Suprapubic skin (tissue), 4 donors: ENCODE measurements at places on chromosomes 2 and 18. TPM values are rescaled to one million over a fixed set of nuclear protein-coding genes. Genes with fewer than 3 reads are reported as not detected.
A peak's percentile ranks its signal among the peaks of the same experiment; 100 is the strongest.

The ZBTB7C gene
- 26.0 TPM for total RNA-seq

GRCh38 chr2:122009561-122009960 lies 254.1 kb downstream of the TSN start:
- no peaks in the 10 kb centered on the region for H3K4me1 ChIP-seq
- no peak overlapping the region for H3K27ac ChIP-seq
- H3K4me3 ChIP-seq = no peak overlapping the region
- H3K27me3 ChIP-seq = no peaks in the 10 kb centered on the region
- DNase-seq = no peak
- no peaks in the 10 kb centered on the region for H3K36me3 ChIP-seq

GRCh38 chr2:148586522-148587128 lies 57.9 kb upstream of the EPC2 start:
- no peak for DNase-seq
- H3K27ac ChIP-seq = no peak overlapping the region
- H3K4me3 ChIP-seq = no peak overlapping the region

GRCh38 chr2:12923907-12924610 lies 207.3 kb downstream of the TRIB2 start:
- no peak for DNase-seq
- H3K27me3 ChIP-seq = peaks cover 6% of the 10 kb centered on the region
- H3K4me1 ChIP-seq = peaks cover 8% of the 10 kb centered on the region
- no peak overlapping the region for H3K27ac ChIP-seq

- H3K27ac ChIP-seq = peak overlapping the region; percentile 71
- peak overlapping the region; percentile 87 for H3K4me3 ChIP-seq
- H3K27me3 ChIP-seq = no peaks in the 10 kb centered on the region
- H3K4me1 ChIP-seq = peaks cover 38% of the 10 kb centered on the region
- no peak for DNase-seq
These were observed 1.5 kb downstream of the GAREM1 start for GRCh38 chr18:32469190-32469651.

GRCh38 chr2:10781746-10782145 lies 30.8 kb downstream of the PDIA6 start:
- no peak for DNase-seq
- no peaks in the 10 kb centered on the region for H3K27me3 ChIP-seq
- peaks cover 82% of the 10 kb centered on the region for H3K36me3 ChIP-seq
- H3K27ac ChIP-seq = no peak overlapping the region
- no peak overlapping the region for H3K4me3 ChIP-seq
- H3K4me1 ChIP-seq = no peaks in the 10 kb centered on the region

GRCh38 chr2:71932037-71932779 lies 215.5 kb downstream of the CYP26B1 start:
- H3K27me3 ChIP-seq = no peaks in the 10 kb centered on the region
- DNase-seq = no peak
- no peaks in the 10 kb centered on the region for H3K36me3 ChIP-seq
- peaks cover 31% of the 10 kb centered on the region for H3K4me1 ChIP-seq
- no peak overlapping the region for H3K4me3 ChIP-seq

DNA sequence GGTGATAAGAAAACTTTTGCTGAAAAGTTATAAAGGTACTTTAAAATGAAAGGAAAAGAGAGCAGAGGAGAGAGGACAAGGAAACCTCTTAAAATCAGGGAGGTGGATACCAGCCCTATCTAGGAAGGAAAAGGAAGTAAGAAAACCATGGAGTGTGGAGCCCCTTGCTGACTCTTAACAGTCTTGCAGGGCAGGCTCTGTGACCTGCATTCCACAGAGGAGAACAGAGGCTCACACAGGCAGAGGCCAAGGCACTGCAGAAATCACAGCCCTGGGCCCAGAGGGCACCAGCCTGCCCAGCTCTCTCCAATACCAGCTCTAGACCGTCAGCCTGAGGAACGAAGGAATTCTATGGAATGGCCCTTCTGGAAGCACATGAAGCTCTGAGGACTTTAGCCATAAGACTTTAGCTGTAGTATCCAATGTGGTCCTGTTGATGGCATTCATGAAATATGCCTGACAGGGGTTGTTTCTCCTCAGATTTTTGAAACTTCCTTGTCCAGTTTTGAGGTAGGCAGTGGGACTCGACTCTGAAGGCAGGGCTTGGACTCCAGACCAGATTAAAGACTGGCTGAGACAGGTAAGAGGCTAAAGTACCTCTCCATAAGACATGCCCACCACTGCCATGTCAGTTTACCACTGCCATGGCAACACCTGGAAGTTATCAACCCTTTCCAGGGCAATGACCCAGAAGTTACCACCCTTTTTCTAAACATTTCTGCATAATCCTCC lies 216.3 kb downstream of the ANAPC1 start:
- DNase-seq = no peak
- no peaks in the 10 kb centered on the region for H3K36me3 ChIP-seq
- no peaks in the 10 kb centered on the region for H3K27me3 ChIP-seq
- no peak overlapping the region for H3K27ac ChIP-seq

DNA sequence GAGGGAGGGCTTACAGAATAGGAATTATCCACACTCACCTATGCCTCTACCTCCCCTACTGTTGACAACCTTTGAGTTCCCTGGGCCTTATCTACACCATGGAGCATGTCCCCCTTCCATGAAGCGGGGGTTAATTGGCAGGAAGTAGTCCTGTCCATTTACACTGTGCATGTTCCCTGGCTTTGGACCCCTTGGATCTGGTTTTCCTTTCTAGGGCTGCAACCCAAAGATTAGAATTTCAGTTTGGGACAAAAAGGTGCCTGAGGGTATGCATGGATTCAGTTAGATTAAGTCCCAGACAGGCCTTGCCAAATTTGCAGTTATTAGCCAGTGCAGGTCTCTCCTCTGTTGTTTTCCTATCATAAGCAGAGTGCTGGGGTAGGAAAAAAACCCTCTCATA lies 180.3 kb downstream of the CMPK2 start:
- no peak overlapping the region for H3K27ac ChIP-seq
- H3K4me3 ChIP-seq = no peak overlapping the region
- no peaks in the 10 kb centered on the region for H3K27me3 ChIP-seq
- no peaks in the 10 kb centered on the region for H3K4me1 ChIP-seq

DNA sequence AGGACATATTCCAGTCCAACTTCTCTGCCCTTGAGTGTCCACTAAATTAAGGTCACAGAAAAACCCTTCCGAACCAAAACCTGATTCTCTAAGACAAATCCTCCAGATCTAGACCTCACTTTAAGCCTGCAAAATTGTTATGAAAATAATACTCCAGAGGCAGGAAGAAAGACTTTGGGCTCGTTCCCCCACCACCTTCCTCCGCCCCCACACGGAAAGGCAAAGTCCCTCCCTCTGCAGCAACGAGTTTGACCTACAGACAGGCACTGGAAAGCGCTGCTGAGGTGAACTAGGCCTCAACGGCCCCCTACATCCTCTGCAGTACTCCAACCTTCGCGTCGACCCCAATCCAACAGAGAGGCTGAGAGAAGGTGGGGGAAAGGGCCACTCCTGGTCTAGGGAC lies 808 bp downstream of the ATP5MC3 start:
- peak overlapping the region; percentile 89 for H3K4me3 ChIP-seq
- peaks cover 12% of the 10 kb centered on the region for H3K4me1 ChIP-seq
- no peaks in the 10 kb centered on the region for H3K27me3 ChIP-seq
- no peak for DNase-seq
- peak overlapping the region; percentile 88 for H3K27ac ChIP-seq
- peaks cover 34% of the 10 kb centered on the region for H3K36me3 ChIP-seq

- DNase-seq = no peak
- H3K36me3 ChIP-seq = no peaks in the 10 kb centered on the region
- H3K4me1 ChIP-seq = peaks cover 2% of the 10 kb centered on the region
- no peak overlapping the region for H3K27ac ChIP-seq
- H3K4me3 ChIP-seq = no peak overlapping the region
- no peaks in the 10 kb centered on the region for H3K27me3 ChIP-seq
These were observed 6.4 kb downstream of the FN1 start for GRCh38 chr2:215429424-215429823.

DNA sequence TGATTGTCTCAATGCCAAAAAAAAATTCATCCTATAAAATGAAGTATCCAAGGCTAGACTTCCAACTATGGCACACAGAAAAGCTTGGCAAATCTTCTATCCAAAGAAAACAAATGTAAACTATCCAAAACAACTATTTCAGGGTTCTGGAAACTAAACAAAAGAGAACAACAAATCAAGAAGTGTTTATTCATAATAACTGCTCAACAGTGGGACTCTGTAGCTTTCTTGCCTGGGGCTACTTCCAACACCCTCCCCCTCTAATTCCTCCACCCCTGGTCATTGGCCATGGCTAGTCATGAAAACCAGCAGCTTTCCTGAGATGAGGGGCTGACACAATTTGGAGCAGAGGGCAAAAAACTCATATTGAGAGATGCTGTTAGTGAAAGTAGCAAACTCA lies 107.0 kb downstream of the EXOC6B start:
- H3K4me1 ChIP-seq = peaks cover 6% of the 10 kb centered on the region
- H3K27ac ChIP-seq = no peak overlapping the region
- H3K27me3 ChIP-seq = no peaks in the 10 kb centered on the region
- no peak for DNase-seq

GRCh38 chr2:11820650-11821049 lies 74.2 kb downstream of the LPIN1 start:
- H3K4me3 ChIP-seq = no peak overlapping the region
- no peak overlapping the region for H3K27ac ChIP-seq
- H3K27me3 ChIP-seq = no peaks in the 10 kb centered on the region
- H3K4me1 ChIP-seq = peaks cover 7% of the 10 kb centered on the region
- H3K36me3 ChIP-seq = peaks cover 60% of the 10 kb centered on the region
- no peak for DNase-seq

DNA sequence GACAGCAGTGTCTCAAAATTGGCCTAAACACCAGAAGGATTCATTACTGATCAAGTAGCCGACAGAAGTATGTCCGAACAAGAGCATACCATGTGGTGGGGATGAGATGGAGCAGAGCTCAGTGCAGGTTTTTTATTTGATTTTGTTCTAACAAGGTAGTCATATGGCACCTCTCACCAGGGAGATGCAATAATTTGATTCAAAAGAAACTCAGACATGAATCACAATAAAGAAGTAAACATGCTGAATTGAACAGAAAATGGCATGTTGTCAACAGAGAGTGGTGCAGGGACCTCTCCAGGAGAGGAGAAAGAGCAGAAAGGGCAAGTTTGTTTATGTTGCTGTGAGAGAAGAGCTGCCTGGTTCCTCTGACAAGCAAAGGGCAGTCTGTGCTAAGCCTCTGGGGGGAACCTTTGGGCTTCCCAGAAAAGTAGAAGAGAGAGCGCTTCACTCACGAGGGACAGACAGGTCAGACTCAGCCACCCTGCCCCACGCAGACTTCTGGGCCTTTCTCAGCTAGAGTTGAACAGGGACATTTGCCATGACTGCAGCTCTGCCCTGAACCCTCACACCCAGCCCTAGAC lies 351.3 kb upstream of the RAB12 start:
- no peak overlapping the region for H3K4me3 ChIP-seq
- H3K27me3 ChIP-seq = no peaks in the 10 kb centered on the region
- no peak overlapping the region for H3K27ac ChIP-seq
- H3K36me3 ChIP-seq = peaks cover 3% of the 10 kb centered on the region
- no peak for DNase-seq

DNA sequence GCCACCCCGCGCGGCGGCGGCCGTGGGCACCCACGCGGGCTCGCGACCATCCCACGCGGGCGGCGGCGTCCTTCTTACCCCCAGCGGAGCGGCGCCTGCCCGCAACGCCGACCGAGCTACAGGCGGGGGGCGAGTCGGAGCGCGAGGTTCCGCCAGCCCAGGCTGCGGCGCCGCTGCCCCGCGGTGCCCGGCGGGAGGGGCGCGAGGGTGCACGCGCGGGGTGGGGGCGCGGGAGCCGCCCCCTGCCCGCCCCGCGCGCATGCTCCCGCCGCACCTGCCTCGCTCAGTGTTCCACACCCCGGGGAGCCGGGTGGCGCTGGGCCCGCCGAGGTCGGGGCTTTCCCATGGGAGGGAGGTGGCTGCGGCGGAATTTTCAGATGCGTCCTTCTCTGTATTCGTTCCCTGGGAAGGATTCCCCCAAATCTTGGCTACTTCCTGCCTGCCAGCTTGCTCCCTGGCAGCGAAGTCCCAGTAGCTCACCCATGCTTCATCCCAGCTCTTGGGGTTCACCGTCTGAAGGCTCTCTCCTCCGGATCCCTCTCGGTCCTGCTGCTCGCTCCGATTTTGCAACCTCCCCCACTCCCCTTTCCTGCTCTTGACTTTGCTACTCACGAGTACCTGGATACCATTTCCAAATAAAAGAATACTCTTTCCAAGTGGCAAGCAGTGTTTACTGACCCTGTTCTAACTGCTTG lies at the start of gene L3MBTL4:
TSS of gene L3MBTL4 (minus strand) at position 189 of the 695 bp plus-strand sequence. CDS start 103,286 bp downstream, outside the sequence.
- H3K27me3 ChIP-seq = no peaks in the 10 kb centered on the region
- peak; percentile 73 for DNase-seq
- H3K36me3 ChIP-seq = no peaks in the 10 kb centered on the region
- H3K27ac ChIP-seq = peak within 1 kb of the TSS; percentile 84
- peak within 1 kb of the TSS; percentile 71 for H3K4me3 ChIP-seq
- H3K4me1 ChIP-seq = peaks cover 22% of the 10 kb centered on the region

GRCh38 chr2:58991357-58991756 lies 750.2 kb upstream of the FANCL start:
- no peaks in the 10 kb centered on the region for H3K36me3 ChIP-seq
- DNase-seq = no peak
- no peaks in the 10 kb centered on the region for H3K27me3 ChIP-seq
- H3K4me3 ChIP-seq = no peak overlapping the region
- H3K27ac ChIP-seq = no peak overlapping the region

The PER2 gene
- total RNA-seq = 24.3 TPM

DNA sequence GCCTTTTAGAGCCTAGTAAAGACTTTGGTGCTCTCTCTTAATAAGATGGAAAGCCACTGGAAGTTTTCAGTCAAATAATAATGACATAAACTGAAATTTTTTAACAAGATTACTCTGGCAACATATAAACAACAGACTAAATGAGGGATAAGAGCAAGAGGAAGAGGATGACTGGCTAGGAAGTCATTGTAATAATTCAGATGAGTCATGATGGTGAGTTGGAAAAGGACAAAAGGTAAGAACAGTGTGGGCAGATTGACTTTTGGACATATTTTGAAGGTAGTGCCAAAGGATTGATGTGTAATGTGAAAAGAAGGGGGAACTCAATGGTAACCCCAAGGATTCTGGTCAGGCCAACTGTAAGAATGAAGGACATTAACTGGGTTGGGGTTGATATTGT lies 310.3 kb downstream of the NOL4 start:
- no peak overlapping the region for H3K27ac ChIP-seq
- DNase-seq = no peak
- H3K36me3 ChIP-seq = no peaks in the 10 kb centered on the region
- no peak overlapping the region for H3K4me3 ChIP-seq

DNA sequence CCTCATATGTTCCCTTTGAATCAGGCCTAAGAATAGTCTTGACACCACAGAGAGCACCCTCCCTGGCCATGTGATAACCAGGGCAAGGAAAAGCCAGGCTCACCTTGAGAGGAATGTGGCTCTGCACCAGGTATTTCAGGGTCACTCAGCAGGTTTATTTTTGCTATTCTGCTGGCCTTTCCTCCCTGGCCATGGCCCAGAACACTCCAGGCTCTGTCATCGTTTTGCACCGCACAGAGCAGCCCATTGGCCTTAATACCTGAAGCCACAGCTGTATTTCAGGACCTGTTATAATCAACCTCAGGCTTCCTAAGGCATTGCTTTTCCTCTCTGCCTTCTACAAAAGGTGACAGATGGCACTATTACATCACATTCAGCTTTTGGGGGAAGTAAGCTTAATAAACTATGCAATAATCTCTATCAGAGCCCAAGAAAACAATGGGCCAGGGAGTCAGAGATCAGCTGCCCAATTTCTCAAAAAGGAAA lies 668.3 kb downstream of the IRS1 start:
- H3K4me3 ChIP-seq = no peak overlapping the region
- no peaks in the 10 kb centered on the region for H3K27me3 ChIP-seq
- H3K36me3 ChIP-seq = no peaks in the 10 kb centered on the region
- H3K27ac ChIP-seq = no peak overlapping the region
- peaks cover 2% of the 10 kb centered on the region for H3K4me1 ChIP-seq

- H3K27ac ChIP-seq = no peak overlapping the region
- H3K4me3 ChIP-seq = no peak overlapping the region
- peaks cover 36% of the 10 kb centered on the region for H3K27me3 ChIP-seq
- DNase-seq = no peak
- H3K36me3 ChIP-seq = no peaks in the 10 kb centered on the region
These were observed 30.5 kb downstream of the MAL start for GRCh38 chr2:95056044-95056443.
